ENCODE measurements at places on chromosomes 11 and 22.

GRCh38 chr11:71500601-71501021 lies 26.5 kb upstream of the KRTAP5-7 start:
- no peak for DNase-seq

DNA sequence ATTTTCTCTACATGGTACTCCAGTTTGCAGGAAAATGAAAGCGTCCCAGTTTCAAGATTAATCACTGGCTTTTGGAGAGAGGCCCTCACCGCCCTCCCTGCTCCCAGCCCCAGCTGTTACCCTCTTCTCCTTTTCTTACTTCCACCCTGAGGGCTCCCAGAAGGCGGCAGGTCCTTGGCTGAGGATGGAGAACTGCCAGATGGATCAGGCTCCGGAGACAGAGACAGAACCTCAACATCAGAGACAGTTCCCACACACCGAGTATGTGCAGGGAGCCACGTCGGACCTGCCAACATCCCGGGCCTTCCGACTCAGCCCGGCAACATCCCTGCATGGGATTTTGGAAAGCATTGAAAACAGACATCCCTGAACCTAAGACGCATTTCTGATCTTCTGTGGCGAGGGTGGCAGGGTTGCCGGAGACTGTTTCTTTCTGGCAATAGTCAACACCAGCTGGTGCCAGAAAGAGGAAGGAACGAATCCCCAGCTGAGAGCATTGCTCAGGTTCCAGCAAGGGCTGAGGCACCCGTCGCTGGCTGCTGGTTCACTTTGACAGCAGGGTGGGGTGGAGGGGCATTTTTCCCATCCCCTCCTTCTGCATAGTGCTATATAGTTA lies 467.1 kb downstream of the MIAT start:
- DNase-seq, result no peak

DNA sequence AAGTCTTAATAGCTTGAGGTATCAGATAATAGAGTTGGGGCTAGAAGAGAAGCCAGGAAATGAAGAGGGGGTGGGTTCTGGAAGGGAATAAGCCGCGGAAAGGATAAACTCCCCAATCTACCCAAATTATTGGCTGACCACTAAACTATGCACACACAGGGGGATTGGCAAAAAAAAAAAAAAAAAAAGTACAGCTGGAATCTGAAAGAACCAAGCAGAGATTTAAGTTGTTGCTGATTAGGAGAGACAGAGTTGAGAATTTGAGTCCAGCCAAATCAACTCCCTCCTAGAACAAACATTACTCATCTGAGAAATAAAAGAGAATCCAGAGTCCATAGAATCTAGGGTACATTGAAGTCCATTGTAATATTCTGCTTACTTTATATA lies 134.9 kb downstream of the CCDC81 start:
- no peak for DNase-seq

- no peak for DNase-seq
Measured at GRCh38 chr11:44618561-44619425, 53.3 kb downstream of the CD82 start.

DNA sequence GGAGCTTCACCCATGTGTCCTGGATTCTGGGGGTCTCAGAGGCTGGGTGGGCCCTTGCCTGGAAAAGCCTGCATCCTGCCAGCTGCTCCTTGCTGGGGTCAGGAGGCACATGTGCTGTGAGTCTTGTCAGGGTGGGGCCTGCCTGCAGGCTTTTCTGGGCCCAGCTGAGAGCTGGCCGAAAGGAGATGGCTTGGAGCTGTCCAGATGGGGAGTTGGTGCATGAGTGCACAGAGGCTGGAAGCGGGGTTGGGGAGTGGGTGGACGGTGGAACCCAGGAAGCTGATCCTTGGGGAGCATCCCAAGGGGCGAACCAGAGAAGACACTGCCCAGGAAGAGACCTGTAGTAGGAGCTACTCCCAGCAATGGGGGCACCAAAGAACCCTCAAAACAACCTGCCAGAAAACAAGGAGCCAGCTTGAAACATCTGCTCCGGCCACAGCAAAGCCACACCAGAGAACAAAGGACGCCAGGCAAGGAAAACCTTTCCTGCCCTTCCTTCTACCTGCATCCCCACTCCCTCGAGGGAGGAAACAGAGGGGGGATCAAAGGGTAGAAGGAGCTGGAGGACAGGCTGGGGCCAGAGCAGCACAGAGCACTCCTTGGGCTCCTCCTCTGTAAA lies 8.2 kb upstream of the KCTD17 start:
- DNase-seq, result no peak
